Activated T-cell treated with anti-CD3 and anti-CD28 coated beads, Interleukin-2, amount 50 U/mL, for 1 hour (primary cell): ENCODE measurements at places on chromosomes 4 and X.

- DNase-seq = no peak
These were observed 67.9 kb upstream of the PCDH19 start for GRCh38 chrX:100477958-100478357.

DNA sequence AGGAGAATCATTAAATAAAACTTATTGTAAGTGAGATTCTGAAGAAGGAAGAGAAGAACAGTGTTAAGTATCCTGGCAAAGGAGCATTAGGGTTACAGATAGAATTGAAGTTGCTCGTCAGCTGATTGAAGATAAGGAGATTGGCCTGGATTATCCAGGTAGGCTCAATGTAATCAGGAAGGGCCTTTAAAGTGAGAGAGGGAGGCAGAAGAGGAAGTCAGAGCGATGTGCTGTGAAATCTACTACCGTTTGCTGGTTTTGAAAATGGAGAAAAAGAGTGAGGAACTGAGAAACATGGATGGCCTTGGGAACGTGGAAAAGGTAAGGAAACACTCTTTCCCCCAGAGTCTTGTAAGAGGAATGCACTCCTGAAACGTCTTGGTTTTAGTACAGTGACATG lies 245.7 kb downstream of the ANTXR2 start:
- no peak for DNase-seq

GRCh38 chr4:152825336-152825735 lies 45.6 kb downstream of the ARFIP1 start:
- no peak for DNase-seq

- no peak for DNase-seq
These were observed 348.3 kb downstream of the ARHGAP24 start for GRCh38 chr4:85823295-85823694.

- DNase-seq = no peak
These were observed 120.4 kb upstream of the SLC34A2 start for GRCh38 chr4:25535278-25535677.

DNA sequence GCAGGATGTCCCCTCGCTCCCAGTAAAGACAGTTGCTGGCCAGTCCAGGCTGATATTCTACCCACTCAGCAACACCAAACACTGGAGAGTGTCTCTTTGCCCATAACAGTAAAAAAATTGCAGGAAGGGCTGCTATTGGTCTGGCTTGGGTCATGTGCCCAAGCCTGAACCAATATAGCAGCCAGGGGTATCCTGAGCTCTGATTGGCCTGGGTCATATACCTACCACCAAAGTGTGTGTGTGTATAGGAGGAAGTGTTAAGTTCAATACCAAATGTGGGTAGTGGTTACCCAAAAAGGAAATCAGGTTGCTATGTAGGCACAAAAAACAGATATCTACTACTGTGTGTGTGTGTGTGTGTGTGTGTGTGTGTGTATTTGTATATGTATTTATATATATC lies 373.2 kb downstream of the BCOR start:
- DNase-seq = no peak

- DNase-seq = no peak
These were observed 51.4 kb downstream of the PROM1 start for GRCh38 chr4:16032396-16032770.

- no peak for DNase-seq
These were observed 77.5 kb downstream of the HCCS start for GRCh38 chrX:11188664-11189063.

- DNase-seq = no peak
These were observed 69.9 kb upstream of the TNIP3 start for GRCh38 chr4:121233982-121234381.

- no peak for DNase-seq
These were observed 102.5 kb downstream of the DCHS2 start for GRCh38 chr4:154389148-154389547.

DNA sequence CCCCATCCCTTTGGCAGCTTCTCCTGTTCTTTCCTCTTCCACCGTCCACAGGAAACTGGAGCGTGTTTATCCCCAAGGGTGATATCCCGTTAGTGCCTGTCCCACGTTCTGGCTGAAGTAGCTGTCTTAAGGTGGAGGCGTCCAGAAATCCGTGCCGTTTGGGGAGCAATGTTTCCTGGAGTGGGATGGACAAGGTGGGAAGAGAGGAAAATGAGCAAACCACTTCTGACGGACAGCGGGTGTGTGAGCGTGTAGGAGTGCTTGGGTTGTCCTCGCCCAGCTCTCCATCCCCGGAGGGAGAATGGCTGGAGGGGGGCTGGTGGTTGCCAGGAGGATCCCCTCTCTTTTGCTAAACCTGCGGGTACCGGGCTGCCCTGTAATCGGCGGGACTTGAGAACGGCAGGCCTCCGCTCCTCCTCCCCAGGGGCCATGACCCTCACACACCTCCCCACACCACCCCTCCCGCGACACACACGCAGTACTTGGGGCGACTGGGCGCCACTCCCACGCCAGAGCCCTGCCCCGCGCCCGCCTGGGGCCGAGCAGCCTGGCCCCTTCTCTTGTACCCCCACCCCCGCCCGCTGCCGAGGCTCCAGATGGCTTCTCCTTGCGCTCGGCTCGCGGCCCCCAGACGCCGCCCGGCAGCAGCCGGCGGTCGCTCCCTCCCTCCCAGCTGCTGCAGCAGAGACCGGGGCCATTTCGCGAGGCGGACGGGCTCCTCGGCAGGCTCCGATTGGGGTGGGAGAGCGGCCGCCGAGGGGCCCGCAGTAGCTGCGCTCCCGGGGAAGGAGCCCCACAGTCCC lies 13.9 kb upstream of the PRDM8 start:
- DNase-seq = peak; percentile 35

DNA sequence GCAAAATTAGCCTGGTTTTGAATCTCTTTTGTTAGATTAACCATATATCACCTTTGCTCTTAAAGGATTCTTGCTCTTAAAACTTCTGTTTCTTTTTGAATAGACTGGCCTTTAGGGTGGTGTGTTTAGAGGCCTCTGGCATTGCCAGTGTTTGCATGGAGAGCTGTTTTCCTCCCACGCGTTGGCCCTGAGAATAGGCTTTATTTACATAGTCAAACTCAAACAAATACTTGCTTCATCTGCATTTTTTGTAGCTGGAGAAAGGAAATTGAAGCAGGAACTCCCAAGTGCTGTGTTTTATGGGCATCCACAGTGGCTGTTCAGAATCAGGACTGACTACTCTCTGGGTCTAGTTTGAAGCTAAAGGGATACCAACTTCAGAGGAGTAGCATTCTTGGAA lies 2.7 kb downstream of the SHROOM2 start:
- no peak for DNase-seq

GRCh38 chr4:105170711-105171110 lies 24.0 kb downstream of the TET2 start:
- DNase-seq = no peak

DNA sequence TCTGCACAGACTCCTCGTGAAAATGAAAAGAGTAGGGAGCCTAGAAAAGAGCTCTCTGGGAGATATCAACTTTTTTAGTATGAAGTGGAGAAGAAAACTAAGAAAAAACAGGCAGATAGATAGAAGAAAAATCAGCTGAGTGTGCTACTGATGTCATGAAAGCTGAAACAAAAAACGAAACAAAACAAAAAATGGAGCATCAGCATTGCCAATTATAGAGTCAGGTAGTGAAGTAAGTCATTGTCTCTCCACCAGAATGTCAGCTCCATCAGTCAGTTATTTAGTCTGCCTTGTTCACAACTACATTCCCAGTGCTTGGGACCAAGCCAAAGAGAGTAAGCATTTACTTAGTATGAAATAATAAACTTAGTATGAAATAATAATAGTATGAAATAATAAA lies 595.1 kb downstream of the STPG2 start:
- DNase-seq = no peak

DNA sequence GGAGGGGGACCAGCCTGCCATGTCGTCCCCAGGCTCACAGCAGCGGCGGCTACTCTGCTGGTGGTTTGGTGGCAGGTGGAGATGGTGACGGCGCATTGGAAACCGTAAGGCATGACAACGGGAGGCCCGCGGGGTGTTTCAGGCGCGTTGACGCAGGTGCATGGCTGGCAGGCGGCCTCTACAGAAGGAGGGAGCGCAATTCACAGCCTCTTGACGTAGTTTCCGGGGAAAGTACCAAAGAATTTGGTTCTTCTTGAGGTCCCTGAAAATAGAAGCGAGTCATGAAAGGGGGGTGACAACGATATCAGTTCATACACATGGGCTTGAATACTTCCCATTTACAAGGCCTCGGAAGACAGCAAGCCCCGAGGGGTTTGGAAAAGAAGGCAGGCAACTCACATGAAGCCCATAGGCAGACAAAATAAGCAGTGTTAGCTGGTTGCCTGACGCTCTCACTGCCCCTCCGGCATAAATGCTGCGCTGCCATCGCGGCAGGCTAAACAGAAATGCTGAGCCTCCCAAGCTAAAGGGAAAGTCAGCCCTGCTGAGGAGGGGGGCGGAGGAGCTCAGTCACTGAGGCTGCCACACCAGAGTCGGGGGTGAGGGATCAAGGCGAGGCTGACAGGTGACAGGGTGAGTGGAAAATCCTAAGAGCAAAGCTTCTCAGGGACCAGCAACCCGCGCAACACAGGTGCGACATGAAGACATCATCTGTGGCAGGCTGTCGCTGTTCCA lies 52.3 kb upstream of the PDLIM3 start:
- peak; percentile 67 for DNase-seq

DNA sequence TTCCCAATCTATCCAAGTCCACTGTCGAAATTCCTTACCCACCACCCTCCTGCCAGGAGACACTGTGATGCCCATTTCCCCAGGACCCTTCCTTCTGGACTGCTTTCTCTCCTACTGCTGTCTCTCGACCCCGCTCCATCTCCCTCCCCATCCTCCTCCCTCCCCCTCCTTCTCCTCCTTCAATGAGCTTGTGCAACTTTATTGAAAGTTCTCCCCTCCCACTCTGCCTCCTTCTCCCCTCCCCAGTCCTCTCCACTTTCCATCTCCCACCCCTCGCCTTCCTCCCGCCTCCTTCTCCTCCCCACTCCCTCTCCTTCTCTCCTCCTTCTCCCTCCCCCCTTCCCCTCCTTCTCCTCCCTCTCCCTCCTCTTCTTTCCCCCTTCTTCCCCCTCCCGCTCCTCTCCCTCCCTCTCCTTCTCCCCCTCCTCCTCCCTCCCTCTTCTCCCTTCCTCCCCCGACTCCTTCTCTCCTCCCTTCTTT lies 116.6 kb upstream of the FAT1 start:
- DNase-seq = no peak

DNA sequence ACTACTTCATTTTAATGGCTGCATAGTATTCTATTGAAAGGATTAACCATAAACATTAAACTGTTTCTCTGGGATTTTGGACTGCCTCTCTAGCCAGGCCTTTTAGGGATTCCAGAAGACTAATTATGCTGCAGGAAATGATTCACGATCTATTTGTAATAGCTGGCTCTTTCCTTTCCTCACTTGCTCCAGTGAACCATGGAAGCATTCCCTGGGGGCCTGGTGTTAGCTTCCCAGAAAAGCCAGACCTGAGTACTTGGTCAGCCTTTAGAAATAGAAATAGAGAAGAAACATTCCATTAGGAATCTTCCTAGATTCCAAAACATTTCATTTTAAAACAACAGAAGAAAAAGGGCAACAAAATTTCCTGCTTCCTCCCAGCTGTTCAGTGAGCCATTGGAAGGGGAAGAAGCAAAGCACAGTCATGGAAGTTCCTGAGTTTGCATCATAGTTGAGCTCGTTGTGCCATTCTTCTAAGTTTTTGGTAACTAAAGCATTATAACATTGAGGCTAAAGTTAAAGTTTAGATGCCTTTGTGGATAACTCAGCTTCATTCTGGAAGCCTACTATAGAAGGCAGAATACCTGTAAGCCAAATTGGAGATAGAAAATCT lies 83.5 kb downstream of the NPNT start:
- DNase-seq = no peak

DNA sequence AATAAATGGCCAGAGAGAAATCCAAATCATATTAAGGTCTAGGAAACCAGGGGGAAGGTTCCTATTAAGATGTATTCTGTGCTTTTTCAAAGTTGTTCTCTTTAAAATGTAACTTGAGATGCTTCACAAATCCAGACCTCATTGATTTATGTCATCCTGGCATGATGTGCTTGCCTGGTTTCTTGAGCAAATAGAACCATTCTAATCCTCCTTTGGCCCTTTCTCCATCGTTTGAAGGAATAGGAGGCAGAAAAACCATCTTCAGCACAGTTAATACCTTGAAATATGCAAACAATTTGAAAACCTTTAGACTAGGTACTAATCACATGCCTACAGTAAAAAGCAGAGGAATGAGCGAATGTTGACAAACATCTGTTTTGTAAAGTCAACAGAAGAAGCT lies 202.2 kb upstream of the CXorf66 start:
- DNase-seq = no peak

- no peak for DNase-seq
These were observed 166.4 kb upstream of the NPY2R start for GRCh38 chr4:155042014-155042413.

DNA sequence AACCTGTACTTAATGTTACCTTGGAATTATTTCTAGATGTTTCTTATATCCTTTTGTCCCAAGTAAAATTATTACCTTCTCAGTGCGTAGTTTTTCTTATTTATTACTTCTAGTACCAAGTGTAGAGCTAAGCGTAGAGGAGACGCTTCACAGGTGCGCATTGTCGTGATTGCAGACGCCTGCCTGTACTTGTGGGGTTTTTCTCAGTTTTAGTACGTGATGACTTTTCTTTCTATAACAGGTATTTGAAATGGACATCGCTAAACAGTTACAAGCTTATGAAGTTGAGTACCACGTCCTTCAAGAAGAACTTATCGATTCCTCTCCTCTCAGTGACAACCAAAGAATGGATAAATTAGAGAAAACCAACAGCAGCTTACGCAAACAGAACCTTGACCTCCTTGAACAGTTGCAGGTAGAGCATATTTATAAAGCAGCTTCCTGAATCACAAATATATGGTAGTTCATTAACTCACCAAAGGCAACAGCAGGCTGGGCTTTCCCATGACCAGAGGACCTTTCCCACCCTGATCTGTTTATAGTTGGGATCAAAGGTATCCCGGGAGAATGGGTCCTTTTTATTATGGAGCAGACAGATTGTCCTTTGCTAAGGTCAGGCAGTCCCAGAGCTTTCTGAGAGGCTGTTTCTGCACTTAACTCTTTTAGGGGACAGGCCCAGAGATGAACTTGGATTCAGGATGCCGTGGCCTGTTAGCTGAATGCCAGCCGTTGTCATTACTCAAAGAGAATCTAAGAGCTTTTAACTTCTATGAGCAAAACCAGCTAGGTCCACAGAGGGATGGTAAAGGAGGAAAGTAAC lies 172.9 kb downstream of the PTTG2 start:
- no peak for DNase-seq
